ENCODE measurements at places on chromosomes 6 and 20.
A peak's percentile ranks its signal among the peaks of the same experiment; 100 is the strongest.

DNA sequence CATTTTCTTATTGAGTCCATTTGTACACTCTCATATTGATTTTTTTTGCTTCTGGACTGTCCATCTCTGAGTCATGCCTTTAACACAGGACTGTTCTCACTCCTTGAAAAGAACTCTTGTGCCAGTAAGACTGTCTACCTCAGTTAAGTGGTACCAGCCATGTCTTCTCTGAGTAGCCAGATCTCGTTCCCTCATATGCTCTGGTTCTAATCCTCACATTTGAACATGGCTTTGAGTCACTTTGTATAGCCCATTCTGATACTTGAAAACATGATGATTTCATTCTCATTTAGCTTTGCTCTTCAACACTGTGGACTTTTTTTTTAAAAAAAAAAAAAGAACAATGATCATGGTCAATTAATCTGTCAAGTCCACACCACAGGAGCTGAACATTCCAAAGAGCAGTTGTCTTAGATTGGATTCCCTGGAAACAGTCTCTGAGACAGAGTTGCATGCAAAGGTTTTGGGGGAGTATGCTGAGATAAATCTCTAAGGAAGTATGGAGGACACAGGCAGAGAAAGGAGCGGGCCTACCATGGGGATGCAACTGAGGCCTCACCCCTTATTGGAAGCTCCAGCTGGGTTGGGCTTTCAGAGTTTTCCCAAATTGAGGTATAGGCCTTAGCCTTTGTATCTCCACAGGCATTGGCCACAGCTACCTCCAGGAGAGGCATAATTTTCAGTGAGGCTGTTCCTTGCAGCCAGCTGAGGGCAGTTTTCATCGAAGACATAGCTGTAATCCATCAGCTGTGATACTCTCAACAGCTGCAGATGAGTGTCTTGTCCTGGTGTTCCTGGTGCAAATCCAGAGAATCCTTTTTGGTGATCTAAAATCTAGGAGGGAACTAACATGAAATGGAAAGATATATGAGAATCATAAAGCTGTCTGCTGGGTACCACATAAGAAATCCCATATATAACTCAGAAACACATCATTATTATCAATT lies 6.0 kb upstream of the PTCHD4 start:
- no peak for DNase-seq

- DNase-seq, result no peak
Measured at GRCh38 chr6:100415768-100416167, 49.0 kb downstream of the SIM1 start.

- DNase-seq, result no peak
Measured at GRCh38 chr6:72561629-72562028, 60.2 kb upstream of the KCNQ5 start.

DNA sequence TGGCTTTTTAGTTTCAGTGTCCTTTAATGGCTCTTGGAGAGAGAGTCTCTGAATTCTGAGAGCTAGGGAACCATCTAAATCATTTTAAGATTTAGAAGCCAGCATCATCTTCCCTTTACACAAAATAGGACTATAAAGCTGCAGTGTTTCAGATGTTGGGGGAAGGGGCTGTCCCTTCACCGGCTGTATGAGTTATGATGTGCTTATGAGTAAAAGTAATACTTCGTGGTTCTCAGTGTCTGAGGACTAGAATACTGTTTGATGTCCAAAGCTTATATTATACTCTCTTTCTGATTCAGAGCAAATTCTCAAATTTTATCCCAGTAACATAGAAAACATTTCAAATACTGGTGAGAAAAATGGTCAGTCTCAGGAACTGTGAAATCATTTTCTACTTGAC lies 63.5 kb upstream of the FAM8A1 start:
- DNase-seq, result no peak

DNA sequence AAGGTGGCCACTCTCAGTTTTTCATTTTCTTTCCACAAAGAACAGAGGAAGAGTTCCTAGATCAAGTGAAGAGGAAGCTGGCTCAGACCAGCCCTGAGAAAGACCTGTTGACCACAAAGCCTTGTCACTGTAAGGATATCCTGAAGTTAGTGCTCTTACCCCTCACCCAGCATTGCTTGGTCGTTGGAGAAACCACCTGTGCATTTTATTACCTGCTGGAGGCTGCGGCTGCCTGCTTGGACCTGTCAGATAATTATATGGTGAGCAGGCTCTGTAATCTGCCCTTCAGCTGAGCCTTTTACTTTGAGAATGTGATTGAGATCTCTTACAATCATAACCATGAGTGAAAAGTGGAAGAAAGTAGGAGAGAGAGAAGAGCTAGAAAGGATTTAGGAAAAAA lies 21.9 kb downstream of the TREML1 start:
- no peak for DNase-seq

DNA sequence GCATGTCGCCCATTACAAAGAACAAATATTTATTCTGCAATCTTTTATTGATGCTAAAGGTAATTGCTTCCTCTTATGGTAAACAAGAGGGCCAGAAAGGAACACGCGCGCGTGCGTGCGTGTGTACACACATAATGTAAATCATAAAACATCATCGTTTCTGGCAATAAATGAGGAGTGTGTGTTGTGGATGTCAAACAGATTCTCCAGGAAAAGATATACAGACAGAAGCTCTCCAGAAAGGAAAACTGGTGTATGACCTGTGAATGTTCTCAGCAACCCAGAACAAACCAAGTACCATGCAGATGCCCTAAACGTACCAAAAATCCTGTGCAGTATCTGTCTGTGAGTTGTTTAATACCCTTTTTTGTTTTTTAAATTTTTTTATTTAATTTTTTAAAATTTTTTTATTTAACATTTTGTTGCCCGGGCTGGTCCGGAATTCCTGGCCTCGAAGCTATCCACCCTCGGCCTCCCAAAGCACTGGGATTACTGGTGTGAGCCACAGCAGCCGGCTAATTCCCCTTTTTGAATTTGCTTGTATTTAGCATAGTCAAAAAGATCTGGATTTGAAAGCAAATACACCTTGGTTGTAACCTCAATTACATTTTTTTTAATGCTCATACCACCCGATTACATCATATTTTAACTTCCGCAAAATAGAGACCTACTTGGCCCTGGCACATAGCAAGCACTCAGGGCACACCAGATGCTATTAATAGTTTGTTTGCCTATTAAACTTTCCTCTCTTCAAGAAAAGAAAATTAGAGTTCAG lies 909 bp upstream of the NUDT3 start:
- DNase-seq, result no peak

DNA sequence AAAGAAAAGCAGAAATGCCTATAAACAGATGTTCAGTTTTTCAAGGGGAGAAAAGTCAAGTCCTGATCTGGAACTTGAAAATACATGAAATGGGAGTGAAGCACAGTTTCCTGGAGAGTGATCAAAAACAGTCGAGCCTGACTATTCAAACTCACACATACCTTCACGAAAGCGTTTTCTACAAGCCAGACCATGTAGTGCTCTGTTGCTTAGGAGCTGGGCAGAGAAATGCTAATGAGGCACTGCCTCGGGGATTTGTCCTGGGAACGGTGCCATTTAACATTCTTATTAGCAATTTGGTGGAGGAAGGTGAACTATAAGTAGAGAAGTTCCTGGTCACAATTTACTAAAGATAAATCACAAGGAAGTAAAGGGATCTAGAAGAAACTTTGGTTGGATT lies 5.9 kb downstream of the NHSL1 start:
- DNase-seq, result peak; percentile 7

GRCh38 chr6:107666084-107666980 lies 157.8 kb downstream of the SCML4 start:
- no peak for DNase-seq

- no peak for DNase-seq
Measured at GRCh38 chr6:17015551-17016381, 86.1 kb upstream of the STMND1 start.

DNA sequence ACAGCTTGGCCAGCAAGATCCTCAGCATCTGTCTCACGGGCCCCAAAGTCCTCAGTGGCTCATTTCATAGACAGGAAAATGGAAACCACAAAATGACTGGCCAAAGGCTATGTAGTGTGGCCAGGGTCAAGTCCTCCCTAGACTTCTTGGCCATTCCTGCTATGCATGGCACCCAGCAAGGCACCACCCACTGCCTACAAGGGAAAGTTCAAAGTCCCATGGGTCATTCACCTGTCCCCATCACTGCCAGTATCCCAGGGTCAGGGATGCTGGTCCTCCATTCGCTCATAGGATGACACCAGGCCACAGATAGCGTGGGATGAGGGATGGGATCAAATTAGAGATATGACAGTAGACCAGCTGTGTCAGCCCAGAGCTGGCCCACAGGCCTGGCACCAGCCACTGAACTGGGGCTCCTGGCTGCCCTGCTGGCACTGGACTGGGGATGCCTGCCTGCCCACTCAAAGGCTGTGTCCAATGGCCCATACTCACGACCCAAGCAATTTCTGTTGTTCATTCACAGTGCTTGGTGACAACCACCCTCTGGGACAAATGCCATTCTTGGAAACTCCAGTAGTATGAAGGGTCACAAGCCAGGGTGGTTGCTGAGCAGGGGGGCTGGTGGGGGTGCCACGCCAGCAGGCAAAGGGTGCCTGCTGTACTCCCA lies 11.6 kb downstream of the ADISSP start:
- DNase-seq, result no peak

- no peak for DNase-seq
Measured at GRCh38 chr6:25280344-25281074, 1.3 kb downstream of the CARMIL1 start.

- no peak for DNase-seq
Measured at GRCh38 chr6:135438907-135439535, 58.5 kb downstream of the AHI1 start.

DNA sequence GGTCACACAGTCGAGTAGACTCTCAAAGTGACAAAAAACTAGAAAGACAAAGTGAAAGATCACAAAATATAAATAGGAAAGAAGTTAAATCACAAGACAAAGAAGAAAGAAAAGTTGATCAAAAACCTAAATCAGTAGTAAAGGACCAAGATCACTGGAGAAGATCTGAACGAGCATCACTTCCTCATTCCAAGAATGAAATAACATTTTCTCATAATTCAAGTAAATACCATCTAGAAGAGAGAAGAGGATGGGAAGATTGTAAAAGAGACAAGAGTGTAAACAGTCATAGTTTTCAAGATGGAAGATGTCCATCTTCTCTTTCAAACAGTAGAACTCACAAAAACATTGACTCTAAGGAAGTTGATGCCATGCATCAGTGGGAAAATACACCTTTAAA lies 31.6 kb upstream of the GJA10 start:
- no peak for DNase-seq

Measured in hypothalamus (tissue), 51 donors.